ENCODE measurements at places on chromosomes 1 and 21.

GRCh38 chr1:147080006-147080661 is 92.1 kb downstream of the PRKAB2 start:
- peak; percentile 52 for DNase-seq

GRCh38 chr1:7042322-7043190 is 257.3 kb downstream of the CAMTA1 start:
- DNase-seq: peak; percentile 65

DNA sequence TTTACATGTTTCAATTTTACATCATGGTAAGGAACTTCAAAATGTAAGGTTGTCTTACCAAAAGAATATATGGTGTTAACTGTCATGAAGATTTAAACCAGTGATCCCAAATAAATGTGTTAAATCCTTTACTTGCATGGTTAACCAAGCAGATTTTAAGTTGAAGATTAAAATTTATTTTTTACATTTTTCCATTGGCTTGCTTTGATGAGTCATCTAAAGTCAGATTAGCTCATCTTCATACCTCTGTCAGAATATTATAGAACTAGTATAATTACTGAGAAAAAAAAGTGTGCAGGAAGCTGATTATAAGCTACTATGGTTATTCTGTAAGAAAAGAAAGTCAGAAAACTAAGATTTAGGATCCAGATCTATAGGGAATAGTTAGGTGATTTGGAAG is 95.3 kb upstream of the DPH5 start:
- DNase-seq: no peak

DNA sequence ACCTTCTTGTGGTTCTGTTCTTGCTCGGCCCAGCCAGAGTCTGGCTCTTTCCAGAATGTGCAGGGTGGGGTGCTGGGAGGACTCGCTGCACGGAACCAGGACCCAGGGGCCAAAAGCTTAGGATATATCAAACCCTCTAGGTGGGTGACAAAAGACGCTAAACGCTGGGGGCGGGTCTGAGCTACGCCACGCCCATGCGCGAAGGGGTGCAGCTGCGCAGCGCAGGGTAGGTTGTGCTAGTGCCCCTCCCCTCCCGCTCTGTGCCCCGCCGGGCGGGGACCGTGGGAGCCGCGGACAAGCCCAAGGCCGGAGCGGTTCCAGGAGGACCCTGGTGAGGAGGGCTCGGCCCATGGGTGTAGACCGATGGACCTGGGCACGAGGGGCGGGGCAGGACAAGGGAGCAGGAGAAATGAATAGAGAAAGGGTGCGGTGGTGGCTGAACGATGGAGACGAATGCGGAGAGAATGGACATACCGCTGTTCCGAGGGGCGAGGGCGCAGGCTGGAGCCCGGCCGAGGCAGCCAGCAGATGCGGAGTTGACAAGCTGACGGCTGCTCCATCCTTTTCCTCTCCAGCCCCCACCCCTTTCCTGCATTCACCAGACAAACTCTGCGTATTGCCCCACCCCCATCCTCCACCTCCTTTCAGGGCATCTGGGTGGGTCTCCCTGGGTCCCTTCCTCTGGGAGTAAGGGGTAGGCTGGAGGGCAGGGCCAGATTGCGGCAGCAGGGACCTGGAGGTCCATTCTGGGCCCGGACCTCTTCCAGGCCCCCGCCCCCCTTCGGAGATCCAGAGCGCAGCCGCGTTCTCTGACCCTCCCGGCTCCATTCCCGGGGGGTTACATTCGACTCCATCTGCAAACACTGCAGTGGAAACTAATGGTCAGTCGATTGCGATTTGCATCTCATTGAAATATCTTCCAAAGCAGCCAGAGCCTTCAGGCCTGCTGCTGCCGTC is at the start of gene RUSC1:
RUSC1 (plus strand) TSS at position 234 of the 957 bp plus-strand sequence. CDS start 880 bp downstream, outside the sequence.
- DNase-seq: peak; percentile 79

DNA sequence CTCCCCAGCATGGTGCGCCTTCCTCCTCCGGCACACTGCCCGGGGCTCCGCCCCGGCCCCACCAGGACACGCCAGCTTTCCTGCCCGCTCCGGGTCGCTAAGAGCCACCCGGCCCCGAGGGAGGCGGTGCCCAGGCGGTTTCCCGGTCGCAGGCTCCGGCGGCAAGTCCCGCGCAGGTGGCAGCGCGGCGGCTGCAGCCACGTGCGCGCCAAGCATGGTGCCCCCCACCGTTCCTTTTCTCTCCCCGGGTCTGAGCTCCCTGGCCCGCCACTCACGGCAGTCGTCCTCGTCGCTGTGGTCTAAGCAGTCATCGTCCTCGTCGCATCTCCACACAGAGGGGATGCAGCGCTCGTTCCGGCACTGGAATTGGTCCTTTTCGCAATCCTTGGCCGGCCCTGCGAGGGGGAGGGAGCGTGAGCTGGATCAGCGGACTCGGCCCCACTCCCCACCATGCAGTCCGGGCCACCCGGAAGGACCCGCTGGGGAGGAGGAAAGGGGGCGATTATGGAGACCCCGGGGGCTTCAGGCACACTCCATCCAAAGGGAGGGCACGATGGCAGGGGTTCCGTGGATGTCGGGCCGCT is 1.2 kb downstream of the LRP8 start:
- peak; percentile 67 for DNase-seq

GRCh38 chr1:40860706-40861223 is 1.4 kb downstream of the CITED4 start:
- no peak for DNase-seq

All from mesendoderm (in vitro differentiated cells).